ENCODE measurements at places on chromosomes 1 and 21. TPM values are rescaled to one million over a fixed set of nuclear protein-coding genes. Genes with fewer than 3 reads are reported as not detected.

The SIKE1 gene
- 49.1 TPM for total RNA-seq

The CFHR3 gene
- not detected for total RNA-seq

The GNG5 gene
- total RNA-seq, result 144 TPM

The FAAP20 gene
- 118 TPM for total RNA-seq

The UBE2U gene
- total RNA-seq, result not detected

The ANXA9 gene
- total RNA-seq, result not detected

The PTPRC gene
- not detected for total RNA-seq

The SH2D1B gene
- total RNA-seq, result not detected

The KCNAB2 gene
- 4.1 TPM for total RNA-seq

The NLRP3 gene
- 0.44 TPM for total RNA-seq

DNA sequence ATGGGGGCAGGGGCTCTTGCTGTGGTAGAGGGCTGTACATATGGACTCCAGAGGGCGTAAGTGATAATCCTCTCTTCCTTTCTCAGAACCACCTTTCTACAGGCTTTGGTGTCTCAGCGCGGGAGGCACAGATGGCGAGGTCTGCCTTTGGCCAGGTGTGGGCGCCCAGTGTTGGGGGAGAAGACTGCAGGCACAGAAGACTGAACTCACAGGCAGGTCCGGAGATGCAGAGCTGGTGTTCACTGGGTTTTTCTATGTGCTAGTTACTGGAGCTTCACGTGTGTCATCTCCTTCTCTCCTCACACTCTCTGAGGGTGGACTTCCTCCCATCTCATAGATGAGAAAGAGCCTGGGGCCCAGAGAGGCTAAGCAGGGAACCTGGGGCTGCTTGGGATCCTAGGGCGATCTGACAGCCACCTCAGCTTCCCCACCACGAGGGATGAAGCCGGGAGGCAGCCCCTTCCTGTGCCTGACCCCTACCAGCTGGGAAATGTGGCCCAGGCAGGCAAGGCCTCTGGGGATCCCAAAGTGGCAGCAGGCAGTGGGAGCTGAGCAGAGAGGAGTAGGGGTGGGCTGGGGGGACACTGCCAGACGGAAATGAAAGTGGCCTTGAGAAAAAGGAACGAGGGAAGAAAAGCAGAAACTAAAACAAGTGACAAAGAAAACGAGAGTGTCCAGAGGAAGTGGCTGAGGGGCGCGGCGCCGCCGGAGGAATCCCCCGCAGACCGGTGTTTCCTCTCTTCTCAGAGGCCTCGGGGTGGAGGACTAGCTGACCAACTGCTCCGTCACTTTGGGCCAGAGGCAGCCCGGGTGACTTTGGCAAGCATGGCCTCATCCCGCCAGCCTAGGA, 191.6 kb downstream of the HIVEP3 start:
- no peak for DNase-seq

DNA sequence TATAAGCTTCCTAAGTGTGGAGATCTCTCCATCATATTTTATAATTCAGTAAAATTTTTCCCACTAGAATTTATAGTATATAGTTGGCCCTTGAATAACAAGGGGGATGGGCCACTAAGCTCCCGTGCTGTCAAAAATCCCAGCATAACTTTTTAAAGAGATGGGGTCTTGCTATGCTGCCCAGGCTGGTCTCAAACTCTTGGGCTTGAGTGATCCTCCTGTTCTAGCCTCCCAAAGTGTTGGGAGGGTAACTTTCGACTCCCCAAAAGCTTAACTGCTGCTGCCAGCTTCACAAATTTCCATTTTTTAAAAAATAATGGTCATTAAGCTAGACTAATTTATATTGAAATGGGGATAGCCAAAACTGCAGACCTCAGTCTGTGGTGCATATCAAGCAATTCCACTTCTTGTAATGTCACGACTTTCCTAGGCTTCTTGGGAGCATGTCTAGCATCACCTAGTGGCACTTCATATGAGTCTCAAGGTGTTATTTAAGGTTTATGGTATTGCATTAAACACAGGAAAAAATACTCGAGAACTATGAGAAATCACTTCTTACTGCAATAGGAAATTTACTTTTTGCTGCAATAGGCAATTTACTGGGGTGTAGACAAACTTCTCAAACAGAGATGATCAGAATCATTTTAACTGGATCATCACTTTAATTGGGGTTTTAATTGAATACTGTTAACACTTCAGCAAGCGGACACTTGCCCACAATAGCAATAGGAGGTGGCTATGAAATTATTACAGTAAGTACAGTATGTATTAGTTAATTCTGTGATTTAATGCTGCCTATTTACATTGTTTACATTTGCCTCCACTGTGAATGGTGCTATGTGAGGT, 19.3 kb upstream of the ACTA1 start:
- no peak for DNase-seq

DNA sequence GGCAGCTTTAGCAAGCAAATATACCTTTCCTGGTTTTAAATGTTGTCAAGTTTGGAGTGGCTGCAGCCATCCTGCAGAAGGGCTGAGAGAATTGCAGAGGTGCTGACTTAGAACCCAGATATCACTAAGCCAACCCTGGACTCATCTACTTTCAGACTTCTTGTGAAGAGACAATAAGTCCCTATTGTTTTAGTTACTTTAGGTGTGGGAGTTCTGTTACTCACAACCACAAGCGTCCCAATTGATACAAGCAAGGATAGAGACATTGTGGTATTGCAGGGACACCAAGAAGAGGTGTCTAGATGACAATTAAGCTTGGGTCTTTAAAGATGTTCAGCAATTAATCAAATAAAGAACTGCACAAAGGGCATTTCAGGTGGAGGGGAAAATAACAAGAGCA, 8.8 kb upstream of the ETV3 start:
- DNase-seq, result no peak

GRCh38 chr1:173970252-173970651, 51.9 kb downstream of the RC3H1 start:
- DNase-seq, result no peak

DNA sequence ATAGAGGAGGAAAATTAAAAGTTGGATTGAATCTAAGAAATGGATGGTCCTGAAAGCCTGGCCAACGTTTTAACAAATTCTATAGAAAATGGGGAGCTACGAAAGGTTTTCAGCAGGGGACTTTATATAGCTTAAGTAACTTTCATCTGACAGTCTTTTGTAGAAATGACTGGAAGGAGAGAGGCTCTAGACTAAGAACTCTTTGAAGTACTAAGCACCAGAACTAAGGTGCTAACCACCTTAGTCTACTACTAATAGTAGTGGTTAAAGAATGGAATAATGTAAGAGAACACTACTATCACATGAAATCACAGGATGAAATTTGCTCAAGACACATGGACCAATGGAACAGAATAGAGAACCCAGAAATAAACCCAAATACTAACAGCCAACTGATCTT, 126.1 kb downstream of the DENND1B start:
- DNase-seq, result no peak

DNA sequence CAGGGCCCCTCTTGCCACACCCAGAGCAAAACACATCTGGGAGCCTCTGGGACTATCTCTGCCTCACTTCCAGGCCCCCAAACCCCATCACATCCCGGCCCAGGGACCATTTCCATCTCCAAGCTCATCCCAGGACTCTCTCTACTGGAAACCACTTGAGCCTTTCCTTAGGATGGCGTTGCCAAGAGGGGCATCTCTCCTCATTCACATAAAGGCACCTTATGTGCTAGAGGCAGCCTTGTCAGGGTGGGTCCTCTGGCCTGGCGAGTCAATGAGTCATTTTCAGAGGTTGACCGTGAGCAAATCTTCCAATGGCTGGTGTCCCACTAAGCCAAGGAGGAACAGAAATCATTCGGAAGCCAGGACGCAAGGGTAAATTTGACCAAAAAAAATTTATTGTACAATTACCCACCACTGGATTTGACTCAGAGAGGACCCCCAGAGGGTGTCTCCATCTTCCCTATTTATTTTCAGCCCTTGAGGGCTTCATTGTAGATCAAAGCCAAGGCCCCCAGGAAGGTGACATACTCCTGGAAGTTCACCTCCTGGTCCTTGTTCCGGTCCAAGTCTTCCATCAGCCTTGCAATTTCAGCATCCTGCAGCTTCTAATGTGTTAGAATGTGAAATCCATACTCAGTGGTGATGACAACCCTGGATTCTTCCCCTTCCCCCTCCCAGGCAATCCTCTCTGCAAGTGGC, 1.4 kb downstream of the S100A6 start:
- DNase-seq, result no peak

- peak; percentile 80 for DNase-seq
These were observed 41.3 kb upstream of the EIF4G3 start for GRCh38 chr1:21217812-21218596.

GRCh38 chr1:1562556-1563195, 12.0 kb downstream of the SSU72 start:
- no peak for DNase-seq

DNA sequence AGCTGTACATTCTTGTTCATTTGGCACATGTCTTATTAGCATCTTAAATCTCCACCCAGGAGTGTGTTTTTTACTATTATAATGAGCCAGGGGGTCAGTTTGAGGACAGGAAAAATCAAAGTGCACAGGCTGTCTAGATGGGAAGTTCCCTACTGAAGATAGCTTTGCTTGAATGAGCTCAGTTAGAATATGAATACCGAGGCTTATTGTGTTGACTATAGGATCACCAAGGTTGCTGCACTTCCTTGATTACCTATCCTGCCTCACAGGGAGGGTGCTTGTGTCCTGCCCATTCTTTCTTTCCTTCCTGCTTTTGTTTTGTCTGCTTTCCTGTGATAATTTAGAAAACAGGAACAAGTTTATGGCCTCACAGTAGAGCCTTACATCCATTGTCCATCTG, 16.3 kb downstream of the PHGDH start:
- no peak for DNase-seq

DNA sequence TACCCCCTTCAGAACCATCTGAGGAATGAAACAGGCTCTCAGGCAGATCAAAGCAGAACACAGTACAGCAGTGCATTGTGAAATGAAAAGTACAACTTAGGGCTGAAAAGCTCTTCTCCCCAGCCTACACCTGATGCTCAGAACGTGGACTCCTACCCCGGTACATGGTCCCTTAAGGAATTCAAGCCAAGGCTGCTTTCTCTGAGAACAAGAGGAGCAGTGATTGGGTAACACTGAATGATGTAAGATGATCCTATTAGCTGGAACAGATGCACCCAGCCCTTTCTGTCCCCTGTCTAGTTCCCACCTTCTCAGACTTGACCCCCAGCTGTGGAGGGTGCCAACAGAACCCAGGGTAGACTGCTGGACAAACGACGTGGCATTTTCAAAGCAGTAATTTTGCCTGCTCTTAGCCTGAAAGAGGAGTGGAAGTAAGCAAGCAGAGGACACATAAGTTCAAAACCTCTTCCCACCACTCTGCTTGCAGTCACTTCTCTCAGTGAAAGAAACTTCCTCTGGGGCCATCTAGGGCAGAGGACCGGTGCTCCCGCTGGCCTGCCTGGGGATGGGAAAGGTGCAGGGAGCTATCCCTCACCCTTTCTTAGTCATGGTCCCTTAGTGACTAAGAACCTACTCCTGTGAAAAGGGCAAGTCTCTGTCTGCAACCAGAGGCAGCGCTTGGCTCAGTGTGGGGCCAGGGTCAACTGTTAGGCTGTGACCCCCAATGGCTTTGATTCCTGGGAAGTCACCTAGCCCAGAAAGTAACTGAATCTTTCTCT, 72.7 kb downstream of the TRABD2B start:
- no peak for DNase-seq

- no peak for DNase-seq
These were observed 2.4 kb downstream of the ENO1 start for GRCh38 chr1:8876087-8876486.

GRCh38 chr1:174580801-174581200, 133.0 kb downstream of the GPR52 start:
- no peak for DNase-seq

DNA sequence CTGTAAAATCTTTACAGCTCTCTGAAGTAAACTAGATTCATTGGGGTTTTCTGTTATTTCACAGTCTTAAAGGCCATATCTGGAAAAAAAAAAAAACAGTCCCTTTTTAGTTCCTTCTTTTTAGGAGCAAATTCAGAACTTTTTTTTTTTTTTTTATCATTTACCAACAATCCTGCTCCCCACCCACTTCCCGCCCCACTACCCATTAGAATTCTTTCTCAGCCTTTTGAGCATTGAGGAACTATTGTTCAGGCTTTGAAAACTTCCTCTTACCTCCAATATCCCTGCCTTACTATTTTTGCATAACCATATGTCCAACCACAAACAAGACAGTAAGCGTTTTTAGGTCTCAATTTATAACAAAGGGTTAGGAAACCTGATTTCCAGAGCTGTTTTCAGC, 330.1 kb downstream of the PLPP3 start:
- no peak for DNase-seq

- no peak for DNase-seq
These were observed 99.2 kb downstream of the PHTF1 start for GRCh38 chr1:113660088-113660487.

GRCh38 chr1:23646091-23646490, 45.5 kb upstream of the RPL11 start:
- DNase-seq, result no peak

DNA sequence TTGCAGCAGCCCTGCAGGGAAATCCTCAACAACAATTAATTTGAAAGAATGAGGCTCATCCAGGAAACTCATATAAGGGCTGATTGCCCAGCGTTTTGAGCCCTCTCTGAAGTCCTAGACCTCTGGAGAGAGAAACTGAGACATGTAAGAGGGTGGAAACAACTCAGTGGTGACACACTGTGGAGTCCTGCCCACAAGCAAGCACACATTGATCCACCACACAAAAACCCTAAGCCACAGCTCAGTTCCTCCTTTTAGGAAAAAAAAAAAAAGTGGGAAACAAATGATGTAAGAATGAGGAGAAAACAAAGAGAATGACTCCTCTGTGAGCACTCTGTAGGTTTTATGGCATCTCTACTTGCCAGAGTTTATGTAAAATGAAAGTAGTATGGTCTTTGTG, 22.9 kb upstream of the PLA2G5 start:
- DNase-seq, result no peak

GRCh38 chr1:64483731-64484414, 13.9 kb downstream of the CACHD1 start:
- no peak for DNase-seq

GRCh38 chr1:217712925-217713597, 81.9 kb downstream of the SPATA17 start:
- no peak for DNase-seq

- no peak for DNase-seq
These were observed 114.2 kb downstream of the DAB1 start for GRCh38 chr1:57309630-57310029.

DNA sequence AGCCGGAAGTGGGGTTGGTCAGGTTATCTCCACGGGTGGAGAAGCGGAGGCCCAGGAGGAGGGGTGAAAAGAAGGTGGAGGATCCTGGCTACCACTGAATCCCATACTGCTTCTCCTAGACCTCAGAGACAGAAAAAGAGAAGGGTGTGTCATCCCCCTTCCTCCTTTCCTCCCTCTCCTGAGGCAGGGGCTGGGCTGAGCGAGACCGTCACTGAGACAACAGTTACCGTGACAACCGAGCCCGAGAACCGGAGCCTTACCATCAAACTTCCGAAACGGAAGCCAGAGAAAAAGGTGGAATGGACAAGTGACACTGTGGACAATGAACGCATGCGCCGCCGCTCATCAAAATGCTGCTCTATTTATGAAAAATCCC, 42.1 kb upstream of the NBPF3 start:
- no peak for DNase-seq

GRCh38 chr1:184456189-184456588, 69.4 kb downstream of the C1orf21 start:
- no peak for DNase-seq

GRCh38 chr1:172378109-172378760, 42.2 kb upstream of the C1orf105 start:
- DNase-seq, result no peak
